Renal pelvis (tissue), 12 donors: ENCODE measurements at places on chromosomes 7 and 10.

DNA sequence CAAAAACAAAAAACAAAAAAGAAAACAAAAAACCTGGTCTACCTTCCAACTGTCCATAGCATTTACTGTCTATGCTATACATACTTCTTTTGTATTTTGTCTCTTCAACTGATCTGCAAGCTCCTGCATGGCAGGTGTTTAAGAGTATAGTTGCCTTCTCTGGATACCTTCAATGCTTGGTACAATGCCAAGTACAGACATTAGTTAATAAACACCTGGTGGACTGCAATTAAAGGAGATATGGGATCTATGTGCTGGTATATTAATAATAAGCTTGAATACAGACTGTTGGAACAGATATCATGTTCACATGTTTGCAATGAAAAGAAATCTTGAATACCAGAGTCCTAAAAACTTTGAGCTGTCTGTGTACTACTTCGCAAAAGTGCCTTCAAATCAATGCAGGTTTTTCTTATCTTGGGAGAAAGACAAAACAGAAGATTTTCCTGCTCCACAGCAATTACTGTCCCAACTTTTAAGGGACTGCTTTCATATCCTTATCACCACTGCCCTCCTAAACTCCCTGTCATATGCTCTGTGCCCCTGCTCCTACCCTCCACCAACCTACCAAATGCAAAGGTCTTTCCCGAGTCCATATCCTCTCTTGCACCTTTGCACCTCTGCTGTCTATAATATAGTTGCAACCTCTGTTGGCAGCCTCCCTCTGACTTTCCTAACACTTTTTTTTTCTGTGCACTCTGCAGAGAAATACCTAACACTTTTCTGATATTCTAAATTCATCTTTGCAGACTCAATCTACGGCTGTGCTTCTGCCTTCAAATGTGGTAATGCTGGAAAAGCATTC lies 85.1 kb downstream of the DNMBP start:
- DNase-seq = no peak

- no peak for DNase-seq
Measured at GRCh38 chr7:36949711-36950600, 225.7 kb upstream of the AOAH start.

GRCh38 chr7:111089822-111090426 lies 1.0 kb upstream of the LRRN3 start:
- DNase-seq = no peak

DNA sequence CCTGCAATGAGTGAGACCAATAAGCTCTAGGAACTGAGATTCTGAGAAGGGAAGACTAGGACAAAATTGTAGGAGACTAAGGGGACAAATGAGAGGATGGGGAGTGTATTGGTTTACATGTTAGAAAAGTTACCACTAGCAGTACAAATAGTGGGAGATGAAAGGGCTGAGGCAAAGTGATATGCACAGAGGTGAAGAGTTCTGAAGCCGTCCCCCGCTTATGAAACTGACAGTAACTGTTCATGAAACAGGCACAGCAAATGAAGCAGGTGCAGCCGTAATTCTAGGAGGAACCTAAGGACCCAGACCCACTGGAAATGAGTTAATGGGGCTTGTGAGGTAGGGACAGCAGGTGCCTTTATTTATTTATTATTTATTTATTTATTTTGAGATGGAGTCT lies 211.3 kb downstream of the PRKG1 start:
- DNase-seq = peak; percentile 42

GRCh38 chr7:88480271-88480670 lies 173.6 kb upstream of the STEAP4 start:
- DNase-seq = no peak

DNA sequence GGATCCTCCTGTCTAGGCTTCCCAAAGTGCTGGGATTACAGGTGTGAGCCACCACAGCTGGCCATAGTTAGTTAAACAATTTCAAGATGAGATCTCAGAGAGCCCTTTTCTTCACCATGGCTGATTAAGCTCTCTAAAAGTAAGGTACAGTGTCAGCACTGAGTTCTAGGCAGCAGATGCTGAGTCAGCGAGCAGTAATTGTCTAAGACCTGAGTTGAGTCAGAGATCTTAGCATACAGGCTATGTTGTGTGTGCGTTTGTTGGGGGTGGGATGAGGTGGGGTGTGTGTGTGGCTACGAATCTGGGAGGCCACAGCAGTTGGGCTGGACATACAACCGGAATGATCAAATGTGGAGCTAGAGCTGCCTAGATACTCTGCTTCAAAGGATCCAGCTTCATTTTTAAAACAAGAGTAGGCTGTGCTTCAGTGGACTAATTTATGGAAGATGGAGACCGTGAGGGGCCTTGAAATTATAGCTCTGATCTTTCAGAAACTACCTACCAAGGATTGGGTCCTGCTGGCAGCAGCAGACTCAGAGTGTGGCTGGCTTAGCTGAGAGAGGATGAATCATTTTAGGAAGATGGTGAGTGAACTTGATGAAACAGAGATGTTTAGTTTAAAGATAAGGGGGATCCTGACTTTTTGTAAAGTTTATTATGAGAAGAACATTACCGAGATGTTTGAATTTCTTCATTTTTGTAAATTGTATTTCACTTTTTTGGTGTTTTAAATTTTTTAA lies 17.5 kb upstream of the MTPN start:
- DNase-seq = no peak
